ENCODE measurements at places on chromosomes 13 and 19.

GRCh38 chr13:33871207-33872004, 53.5 kb downstream of the RFC3 start:
- no peak for DNase-seq

GRCh38 chr13:95745752-95746151, 68.8 kb downstream of the DNAJC3 start:
- DNase-seq: no peak

DNA sequence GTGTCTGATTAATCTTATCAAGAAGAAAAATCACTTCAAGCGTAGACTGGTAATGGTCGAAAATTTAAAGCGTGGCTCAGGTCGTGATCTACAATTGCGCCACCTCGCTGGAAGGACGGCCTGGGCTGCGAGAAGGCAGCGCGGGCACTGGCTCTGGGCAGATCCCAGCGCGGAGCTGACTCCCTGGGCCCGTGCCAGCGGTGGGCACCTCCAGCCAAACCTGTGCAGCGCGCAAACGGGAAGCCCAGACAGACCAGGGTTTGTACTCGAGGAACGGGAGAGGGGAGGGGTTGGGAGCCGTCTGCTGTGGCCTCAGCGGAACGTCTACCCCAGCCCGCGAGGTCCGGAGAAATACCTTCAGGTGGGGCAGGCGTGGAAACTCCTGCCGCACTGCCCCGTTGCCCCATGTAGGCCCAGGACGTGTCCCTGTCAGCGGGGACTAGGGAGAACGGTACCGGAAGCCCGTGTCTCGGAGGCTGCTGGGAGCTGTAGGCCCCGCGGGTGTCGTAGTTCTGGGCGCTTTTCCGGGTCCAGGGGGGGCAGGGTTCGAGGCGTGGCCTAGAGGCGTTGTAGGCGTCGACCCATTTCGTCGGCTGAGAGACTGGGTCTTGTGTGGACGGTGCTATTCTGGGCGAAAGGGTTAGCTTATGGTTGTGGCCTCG, 21.1 kb downstream of the ZNF274 start:
- no peak for DNase-seq

- DNase-seq: no peak
Measured at GRCh38 chr19:49870309-49870901, 3.0 kb upstream of the PNKP start.

DNA sequence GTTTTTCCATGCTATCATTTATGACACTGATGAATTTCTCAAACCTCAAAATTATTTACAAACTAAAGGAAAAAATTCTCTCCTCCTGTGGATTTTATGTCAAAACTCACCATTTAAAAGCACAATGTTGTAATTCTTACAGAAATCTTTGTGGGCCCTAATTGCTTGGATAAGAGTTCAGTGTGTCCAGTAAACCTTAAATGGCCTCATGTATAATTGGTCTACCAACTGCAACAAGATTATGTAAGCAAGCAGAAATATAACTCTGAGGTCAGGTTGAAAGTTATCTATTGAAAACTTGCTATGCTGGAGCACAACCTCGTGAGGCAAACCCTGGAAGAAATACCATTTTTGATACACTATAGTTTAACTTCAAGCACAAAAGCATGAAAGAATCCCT, 22.0 kb downstream of the VWA8 start:
- no peak for DNase-seq

DNA sequence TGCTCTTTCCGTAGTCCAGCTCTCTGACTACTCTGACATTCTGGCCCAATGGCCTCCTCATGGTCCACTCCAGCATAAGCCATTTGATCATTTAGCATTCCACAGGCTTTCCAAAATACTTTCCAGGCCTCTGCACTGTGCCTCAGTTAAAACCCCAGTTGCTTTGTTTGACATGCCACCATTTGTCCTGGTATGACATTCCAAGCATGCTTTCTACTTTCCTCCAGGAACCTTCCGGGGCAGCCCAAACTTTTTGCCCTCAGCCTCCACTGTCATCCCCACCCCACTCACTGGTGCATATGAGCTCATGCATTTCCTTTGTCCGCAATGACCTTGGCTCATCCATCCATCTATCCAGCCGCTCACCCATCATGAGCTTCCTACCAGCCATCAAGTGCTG, 41.8 kb upstream of the WASF3 start:
- DNase-seq: no peak

DNA sequence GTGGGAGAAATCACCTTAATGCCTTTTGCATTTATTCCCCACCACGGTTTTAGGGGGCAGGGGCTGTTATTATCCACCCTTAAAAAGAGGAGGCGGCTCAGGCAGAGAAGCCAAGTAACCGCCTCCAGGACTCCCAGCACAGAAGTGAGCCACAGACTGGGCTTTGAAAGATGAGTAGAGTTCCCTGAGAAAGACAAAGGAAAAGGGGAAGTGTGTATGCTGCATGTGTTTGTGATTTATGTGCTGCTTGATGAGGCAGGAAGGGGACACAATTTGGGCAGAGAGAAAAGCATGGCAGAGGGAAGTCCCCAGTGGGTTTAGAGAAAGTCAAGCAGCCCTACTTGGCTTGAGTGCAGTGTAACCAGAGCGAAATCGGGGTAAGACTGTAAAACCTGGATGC, 85.0 kb downstream of the DOCK9 start:
- no peak for DNase-seq

- no peak for DNase-seq
Measured at GRCh38 chr13:105441051-105441750, 1094.3 kb downstream of the EFNB2 start.

- no peak for DNase-seq
Measured at GRCh38 chr19:39919976-39920375, 14.5 kb downstream of the FCGBP start.

GRCh38 chr13:79833991-79834390, 353.0 kb downstream of the NDFIP2 start:
- no peak for DNase-seq

GRCh38 chr13:46668302-46668720, 115.3 kb downstream of the LRCH1 start:
- DNase-seq: no peak

DNA sequence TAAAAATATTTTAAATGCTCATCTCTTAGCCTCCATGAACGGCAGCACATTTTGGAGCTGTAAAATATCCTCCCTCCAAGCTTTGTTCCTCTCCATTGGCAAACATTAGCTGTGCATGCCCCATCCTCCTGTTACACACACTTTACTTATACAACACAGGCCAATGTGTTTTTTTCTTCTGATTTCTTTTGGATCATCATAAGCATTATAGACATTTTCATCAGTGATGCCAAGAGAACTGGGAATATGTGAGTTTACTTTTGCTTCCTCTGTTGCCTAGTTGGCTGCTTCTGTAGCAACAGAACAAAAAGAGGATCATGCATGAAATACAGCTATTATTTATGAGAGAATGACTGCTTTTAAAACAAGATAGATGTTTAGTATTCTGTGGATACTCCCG, 142.6 kb downstream of the PCDH9 start:
- DNase-seq: no peak

DNA sequence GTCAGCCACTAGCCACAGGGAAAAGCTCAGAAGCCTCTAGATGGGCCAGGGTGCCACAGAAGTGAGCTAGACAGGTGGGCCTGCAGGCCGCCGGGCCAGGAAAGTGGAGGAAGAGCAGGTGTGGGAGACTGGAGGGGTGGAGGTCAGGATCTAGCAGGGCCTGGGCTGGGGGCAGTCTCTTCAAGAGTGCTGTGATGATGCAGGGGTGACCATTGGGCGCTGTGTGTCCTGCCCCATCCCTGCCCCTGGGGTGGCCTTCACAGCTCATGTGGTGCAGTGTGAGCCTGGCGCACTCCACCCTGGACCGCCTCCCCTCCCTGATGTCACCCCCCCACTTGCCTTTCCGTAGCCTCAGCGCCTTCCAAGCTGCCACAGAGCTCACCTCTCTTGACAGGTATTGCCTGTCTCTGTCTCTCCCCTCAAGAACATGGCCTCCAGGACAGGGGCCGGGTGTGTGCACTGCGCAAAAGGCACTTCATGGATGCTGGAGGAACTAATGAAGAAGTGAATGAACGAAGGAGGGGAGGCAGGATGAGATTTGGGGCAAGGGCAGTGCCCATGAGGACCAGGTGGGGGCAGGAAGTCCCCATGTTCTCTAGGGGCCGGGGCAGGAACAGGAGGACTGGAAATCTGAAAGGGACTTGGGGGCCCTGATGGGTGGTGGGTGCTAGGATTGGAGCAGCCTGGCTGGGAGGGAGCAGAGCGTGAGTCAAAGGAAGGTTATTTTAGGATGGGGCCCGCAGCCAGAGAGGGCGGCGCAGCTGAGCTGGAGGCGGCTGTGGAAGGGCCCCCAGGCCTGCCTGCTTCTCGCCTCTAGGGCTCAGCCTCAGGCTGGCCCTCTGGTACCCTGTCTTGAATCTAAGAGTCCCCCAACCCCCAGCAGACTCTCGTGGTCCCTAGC, 6.6 kb downstream of the SSBP4 start:
- DNase-seq: no peak

DNA sequence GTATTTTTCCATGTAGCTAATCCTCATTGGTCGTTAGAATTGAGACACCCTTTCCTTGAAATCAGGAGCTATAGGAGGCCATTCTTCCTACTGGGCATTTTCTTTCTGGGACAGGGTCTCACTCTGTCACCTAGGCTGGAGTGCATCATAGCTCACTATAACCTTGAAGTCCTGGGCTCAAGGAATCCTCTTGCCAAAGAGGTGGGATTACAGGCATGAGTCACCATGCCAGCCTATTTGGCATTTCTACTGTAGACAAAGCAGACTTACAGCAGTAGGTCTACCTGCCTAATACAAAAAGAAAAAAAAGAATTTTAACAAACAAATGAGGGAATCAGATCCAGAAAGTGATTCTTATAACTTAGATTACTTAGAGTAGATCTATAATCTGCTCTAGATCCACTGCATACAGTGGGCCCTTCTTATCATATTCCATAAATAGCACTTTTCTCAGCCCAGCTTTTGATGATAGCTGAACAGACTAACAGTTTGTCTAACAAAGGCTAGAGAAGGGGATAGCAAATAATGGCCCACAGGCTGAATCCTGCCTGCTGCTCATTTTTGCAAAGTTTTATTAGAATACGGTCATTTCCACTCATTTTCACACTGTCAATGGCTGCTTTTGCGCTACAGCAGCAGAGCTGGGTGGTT, 36.7 kb upstream of the USPL1 start:
- DNase-seq: no peak

GRCh38 chr13:111963031-111963430, 103.9 kb upstream of the SOX1 start:
- no peak for DNase-seq

- no peak for DNase-seq
Measured at GRCh38 chr13:74372511-74372910, 238.3 kb upstream of the KLF12 start.

- DNase-seq: no peak
Measured at GRCh38 chr13:73288596-73288995, 229.8 kb downstream of the KLF5 start.

DNA sequence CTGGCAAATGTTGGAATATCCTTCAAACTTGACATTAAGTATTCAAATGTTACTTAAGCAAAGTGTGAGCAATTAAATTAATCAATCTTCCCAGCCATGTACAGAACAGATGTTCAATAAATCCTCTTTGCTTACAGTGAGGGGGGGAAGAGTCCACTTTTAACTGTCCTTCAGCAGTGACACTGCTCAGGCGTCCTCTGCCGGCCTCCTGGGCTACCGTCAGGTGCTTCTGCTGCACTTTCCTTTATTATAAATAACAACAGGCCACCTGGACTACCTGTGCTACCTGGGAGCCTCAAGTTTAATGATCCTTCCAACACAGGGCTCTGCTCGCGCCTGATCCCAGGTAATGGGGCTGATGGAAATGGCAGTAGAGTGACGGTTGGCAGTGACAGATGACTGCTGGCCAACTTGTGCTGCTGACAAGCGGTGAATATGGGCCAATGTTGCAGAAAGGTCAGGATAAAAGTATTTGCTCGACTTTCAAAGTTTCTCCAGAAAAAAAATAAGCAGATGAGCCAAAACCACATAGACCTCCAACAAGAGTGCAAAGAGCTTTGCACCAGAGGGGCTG, 460.0 kb upstream of the ZNF507 start:
- no peak for DNase-seq

GRCh38 chr19:16825312-16826052, 3.7 kb upstream of the SIN3B start:
- no peak for DNase-seq

DNA sequence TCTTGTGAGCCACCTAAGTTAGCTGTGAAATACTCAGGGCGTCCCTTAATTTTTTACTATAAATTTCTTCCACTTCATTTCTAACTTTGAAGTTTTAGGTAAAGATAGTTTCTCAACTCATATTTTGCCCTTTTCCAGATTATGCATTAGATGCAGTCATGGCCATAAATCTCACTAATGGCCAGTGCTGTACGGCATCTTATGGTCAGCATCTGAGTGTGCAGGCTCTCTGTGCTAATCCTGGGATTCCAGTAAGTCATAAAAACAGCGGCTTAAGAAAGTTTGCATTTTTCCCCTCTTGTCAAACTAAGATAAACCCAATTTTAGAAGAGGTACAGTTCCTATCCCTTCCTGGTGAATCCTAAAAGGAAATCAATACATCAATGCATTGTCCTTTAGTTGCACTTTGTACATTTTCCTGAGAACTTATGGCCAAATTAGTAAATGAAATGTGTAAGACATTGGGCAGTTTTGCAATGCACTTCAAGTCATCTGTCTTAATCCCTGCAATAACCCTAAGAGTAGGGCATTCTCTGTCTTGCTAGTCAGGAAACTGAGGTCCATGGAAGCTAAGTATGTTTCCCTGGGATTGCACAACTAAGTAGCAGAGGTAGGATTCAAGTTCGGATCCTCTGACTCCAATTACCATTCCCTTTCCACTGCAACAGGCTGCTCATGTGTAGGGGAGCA, 146.2 kb downstream of the DCT start:
- DNase-seq: no peak

DNA sequence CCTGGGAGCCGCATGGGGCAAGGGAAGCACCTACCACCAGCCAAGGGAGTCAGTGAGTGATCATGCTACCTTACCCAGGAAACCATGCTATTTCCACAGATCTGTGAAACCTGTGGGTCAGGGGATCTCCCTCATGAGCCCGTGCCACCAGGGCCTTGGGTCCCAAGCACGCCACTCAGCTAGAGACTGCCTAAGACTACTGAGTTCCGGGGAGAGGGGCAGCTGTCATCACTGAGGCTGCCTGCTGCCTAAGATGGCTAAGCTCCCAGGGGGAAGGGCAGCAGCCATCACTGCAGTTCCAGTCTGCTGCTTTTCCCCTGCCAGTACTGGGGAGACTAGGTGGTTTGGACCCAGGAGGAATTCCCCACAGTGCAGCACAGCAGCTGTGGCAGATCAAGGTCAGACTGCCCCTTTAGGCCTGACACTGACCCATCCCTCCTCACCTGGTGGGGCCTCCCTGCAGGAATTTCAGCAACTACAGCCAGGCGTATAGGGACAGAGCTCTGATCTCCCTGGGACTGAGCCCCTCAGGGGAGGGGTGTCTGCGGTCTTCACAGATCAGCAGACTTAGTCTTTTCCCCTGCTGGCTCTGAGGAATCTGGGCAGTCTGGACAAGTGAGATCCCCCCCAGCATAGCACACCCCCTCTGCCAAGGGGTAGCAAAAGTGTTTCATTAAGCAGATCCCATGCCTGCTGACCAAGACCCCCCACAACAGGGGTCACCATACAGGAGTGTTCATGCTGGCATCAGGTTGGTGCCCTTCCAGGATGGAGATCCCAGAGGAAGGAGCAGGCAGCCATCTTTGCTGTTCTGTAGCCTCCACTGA, 26.9 kb downstream of the VSTM2B start:
- no peak for DNase-seq
